Liver (tissue), 10 donors: ENCODE measurements at places on chromosomes 2 and 18. TPM values are rescaled to one million over a fixed set of nuclear protein-coding genes. Genes with fewer than 3 reads are reported as not detected.

- H3K36me3 ChIP-seq, result no peaks in the 10 kb centered on the region
- no peak overlapping the region for H3K4me3 ChIP-seq
- H3K27me3 ChIP-seq, result no peaks in the 10 kb centered on the region
- no peaks in the 10 kb centered on the region for H3K4me1 ChIP-seq
- no peak overlapping the region for H3K27ac ChIP-seq
Measured at GRCh38 chr2:222523783-222524544, 99.6 kb downstream of the SGPP2 start.

DNA sequence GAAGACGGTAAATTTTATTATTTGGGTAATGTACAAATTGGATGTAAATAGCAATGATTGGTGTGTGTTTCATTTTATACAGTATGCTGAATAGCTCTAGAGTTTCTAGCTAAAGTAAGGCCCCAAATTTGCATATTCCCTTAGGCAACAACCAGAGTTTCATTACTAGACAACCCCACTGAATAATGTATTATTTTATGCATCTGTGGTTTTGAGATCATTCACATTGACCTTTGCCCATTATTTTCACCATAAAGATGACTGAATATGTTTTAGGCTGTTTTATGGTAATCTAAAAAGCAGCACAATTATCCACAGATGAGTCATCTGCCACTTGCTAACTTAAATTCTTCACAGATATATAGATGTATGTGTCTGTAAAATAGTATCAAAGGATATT, 44.5 kb upstream of the C2orf74 start:
- H3K27ac ChIP-seq, result no peak overlapping the region
- H3K27me3 ChIP-seq, result no peaks in the 10 kb centered on the region
- H3K4me3 ChIP-seq, result no peak overlapping the region

GRCh38 chr18:61530681-61531080, 197.5 kb downstream of the CDH20 start:
- no peaks in the 10 kb centered on the region for H3K27me3 ChIP-seq
- DNase-seq, result no peak
- H3K4me3 ChIP-seq, result no peak overlapping the region
- no peak overlapping the region for H3K27ac ChIP-seq
- no peaks in the 10 kb centered on the region for H3K36me3 ChIP-seq

CCDC74A gene
- 0.51 TPM for polyA plus RNA-seq

DNA sequence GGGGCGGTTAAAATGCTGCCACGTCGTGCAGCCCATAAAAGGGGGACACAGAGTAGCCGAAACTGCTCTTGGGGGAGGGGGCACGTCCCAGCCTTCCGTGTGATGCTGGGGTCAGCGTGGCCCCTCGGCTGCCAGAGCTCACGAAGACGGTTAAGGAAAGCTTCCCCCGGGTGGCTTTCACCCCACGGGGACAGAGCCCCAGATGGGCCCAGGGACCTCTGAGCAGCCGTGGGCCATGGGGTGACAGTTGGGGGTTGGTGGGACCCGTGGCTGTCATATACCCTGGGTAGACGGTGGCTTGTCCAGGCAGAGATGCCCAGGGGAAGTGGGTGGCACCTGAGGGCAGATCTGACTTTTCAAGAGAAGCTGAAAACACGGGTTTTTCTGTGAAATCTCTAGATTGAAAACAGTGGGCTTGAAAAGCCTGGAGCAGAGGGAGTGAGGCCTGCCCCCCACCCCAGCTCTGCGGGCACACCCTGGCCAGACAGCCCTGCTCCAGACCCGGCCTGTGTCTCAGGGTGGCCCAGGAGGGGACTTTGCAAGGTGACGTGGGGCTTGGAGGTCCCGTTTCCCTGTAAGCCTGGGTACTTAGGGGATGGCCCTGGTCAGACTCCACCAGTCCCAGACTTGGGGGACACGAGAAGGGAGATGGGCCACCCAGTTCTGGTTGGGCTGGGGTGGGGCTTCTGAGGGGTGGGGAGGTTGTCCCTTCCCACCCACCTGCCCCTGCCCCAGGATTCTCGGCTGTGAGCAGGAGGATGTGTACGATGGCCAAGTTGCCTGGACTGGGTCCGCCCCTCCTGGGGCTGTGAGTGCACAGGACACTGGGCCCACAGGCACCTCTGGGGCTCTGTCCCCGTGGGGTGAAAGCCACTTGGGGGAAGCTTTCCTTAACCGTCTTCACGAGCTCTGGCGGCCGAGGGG, 652 bp downstream of the NEU4 start:
- DNase-seq, result peak; percentile 33
- H3K36me3 ChIP-seq, result no peaks in the 10 kb centered on the region
- H3K4me3 ChIP-seq, result peak overlapping the region; percentile 85

DNA sequence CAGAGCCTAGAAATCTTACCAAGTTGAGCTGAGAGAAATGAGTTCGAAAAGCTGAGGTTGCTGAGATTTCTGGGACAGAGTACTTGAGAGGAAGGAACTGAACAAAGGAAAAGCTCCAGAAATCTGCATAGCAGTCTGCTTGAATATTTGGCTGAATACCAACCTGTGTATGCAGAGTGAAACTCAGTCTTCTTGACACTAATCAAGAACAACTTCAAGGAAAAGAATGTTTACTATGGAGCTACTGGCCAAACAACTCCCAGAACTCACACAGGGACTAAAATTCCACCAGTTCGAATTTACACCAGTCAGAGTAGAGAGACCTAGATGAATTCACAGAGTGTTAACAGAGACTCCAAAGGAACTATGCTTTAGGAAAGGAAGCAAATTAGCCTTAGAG, 66.5 kb downstream of the USP37 start:
- no peak for DNase-seq
- no peak overlapping the region for H3K27ac ChIP-seq
- H3K4me1 ChIP-seq, result no peaks in the 10 kb centered on the region
- H3K36me3 ChIP-seq, result peaks cover 8% of the 10 kb centered on the region
- no peak overlapping the region for H3K4me3 ChIP-seq

GRCh38 chr18:54222922-54223567, 1.4 kb downstream of the MBD2 start:
- H3K4me3 ChIP-seq, result peak overlapping the region; percentile 77
- no peak for DNase-seq
- peak overlapping the region; percentile 72 for H3K27ac ChIP-seq
- no peaks in the 10 kb centered on the region for H3K36me3 ChIP-seq

DES gene
- 0.15 TPM for polyA plus RNA-seq

DNA sequence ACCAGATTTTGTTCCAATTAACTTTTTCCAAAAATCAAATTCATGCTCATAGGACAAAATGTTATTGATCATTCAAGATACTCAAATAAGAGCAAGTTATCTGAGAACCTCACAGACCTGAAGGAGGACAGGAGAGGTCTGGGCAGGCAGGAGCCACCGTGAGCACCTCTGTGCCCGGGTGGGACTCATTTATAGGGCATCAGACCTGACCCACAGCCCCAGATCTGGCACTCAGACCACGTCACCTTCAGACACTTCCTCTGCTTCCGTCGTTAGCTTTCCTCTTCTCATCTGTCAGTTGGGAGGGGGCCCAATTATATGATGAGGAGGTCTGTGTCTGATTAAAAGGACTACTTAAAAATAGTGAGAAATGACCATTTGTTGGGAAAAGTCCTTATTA, 169.4 kb downstream of the EIPR1 start:
- H3K4me1 ChIP-seq, result no peaks in the 10 kb centered on the region
- H3K27me3 ChIP-seq, result no peaks in the 10 kb centered on the region
- no peak overlapping the region for H3K27ac ChIP-seq
- no peak overlapping the region for H3K4me3 ChIP-seq
- DNase-seq, result no peak
- peaks cover 4% of the 10 kb centered on the region for H3K36me3 ChIP-seq

KCNG2 gene
- polyA plus RNA-seq, result not detected

UGT1A7 gene
- 0.02 TPM for polyA plus RNA-seq

GTF2A1L gene
- polyA plus RNA-seq, result not detected

- H3K27me3 ChIP-seq, result no peaks in the 10 kb centered on the region
- no peak for DNase-seq
- H3K4me1 ChIP-seq, result peaks cover 10% of the 10 kb centered on the region
- peak overlapping the region; percentile 56 for H3K27ac ChIP-seq
- no peaks in the 10 kb centered on the region for H3K36me3 ChIP-seq
Measured at GRCh38 chr2:8216397-8216796, 465.5 kb upstream of the ID2 start.

DNA sequence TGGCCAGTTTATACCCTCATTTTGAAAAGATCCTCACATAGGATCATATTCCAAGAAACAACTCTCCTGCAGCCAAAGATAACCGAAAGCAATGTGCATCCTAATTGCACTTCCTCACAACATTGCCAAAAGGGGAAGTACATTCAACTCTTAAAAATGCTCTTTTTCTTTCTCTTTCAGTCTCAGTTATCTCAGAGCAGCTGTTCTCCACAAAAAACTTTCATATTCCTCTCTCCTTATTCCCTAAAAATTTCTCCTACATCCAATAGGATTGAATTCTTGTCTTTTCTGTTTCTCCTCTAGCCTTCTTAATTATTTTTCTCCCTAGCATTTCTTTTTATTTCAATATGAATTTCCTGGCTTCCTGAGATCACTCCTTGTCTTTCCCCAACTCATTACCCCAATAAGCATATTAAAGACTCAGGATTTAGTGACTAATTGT, 7.4 kb upstream of the VRK2 start:
- no peaks in the 10 kb centered on the region for H3K4me1 ChIP-seq
- no peak overlapping the region for H3K27ac ChIP-seq
- no peak overlapping the region for H3K4me3 ChIP-seq
- no peaks in the 10 kb centered on the region for H3K36me3 ChIP-seq
- no peak for DNase-seq
- no peaks in the 10 kb centered on the region for H3K27me3 ChIP-seq

ACVR1 gene
- polyA plus RNA-seq, result 6.2 TPM

DNA sequence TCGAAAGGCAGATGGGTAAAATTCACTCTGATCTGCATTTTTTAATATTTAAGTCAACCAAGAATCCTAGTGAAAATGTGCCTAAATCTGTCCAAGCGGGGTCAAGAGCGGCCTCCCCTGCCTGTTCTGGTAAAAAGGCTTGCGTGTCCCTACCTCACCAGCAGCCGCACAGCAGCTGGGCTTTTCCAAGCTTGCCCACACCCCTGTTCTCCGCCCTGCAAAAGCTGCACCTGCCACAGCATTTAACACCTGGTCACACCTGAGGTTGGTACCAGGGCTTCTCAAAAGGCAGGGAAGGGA, 25.8 kb upstream of the TMEM182 start:
- peaks cover 5% of the 10 kb centered on the region for H3K4me1 ChIP-seq
- H3K27ac ChIP-seq, result peak overlapping the region; percentile 82
- no peaks in the 10 kb centered on the region for H3K27me3 ChIP-seq
- peak overlapping the region; percentile 72 for H3K4me3 ChIP-seq

DNA sequence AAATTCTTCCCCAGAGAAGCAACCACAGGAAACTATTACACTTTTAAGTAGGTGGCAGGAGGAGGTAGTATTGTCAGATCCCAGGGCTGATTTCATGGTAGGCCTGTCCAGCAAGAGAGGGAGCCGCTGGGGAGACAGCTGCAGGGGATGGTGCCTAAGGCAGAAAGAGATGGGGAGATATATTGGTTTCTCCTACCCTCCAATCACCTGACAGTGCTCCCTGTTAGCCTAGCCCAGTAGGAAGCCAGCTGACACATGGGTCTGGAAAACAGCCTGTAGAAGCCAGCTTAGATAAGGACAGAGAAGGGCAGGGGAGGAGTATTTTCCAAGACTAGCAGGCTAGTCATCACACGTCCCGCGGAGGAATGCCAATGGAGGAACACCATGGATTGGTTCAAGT, 8.2 kb upstream of the SPOPL start:
- H3K27ac ChIP-seq, result no peak overlapping the region
- no peaks in the 10 kb centered on the region for H3K36me3 ChIP-seq
- no peak for DNase-seq
- no peak overlapping the region for H3K4me3 ChIP-seq

GRCh38 chr2:107621186-107622165, 205.2 kb upstream of the RGPD4 start:
- no peaks in the 10 kb centered on the region for H3K27me3 ChIP-seq
- H3K4me1 ChIP-seq, result no peaks in the 10 kb centered on the region
- no peak overlapping the region for H3K27ac ChIP-seq
- H3K36me3 ChIP-seq, result no peaks in the 10 kb centered on the region
- no peak for DNase-seq
